ENCODE measurements at places on chromosomes 4 and X. TPM values are rescaled to one million over a fixed set of nuclear protein-coding genes. Genes with fewer than 3 reads are reported as not detected.

DNA sequence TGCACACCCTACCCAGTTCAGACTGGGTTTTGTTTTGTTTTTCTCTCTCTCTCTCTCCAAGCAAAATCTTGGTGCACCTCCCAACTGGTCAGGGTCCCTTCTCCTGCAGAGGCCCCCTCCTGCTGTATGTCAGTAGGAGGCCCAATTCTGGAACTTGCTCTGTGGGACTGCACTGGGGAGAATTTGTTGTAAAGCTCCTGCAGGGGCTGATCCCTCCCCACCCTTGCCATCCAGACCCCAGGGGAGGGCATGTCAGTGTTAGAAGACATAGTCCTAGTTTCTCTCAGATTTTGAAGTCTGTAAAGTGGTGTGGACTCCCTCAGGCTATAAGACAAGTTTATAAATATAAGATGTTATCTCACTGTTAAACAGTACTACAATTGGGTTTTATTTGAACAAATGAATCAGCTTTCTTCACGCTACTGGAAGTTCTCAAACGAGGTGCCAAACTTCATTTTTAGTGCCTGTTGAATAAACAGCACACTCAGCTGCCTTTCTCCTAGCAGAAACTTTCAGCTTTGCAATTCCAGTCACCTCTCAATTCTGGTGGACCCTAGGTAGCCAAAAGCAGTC is 88.6 kb upstream of the FRMPD3 start:
- no peaks in the 10 kb centered on the region for H3K36me3 ChIP-seq
- H3K4me3 ChIP-seq = no peak overlapping the region
- no peaks in the 10 kb centered on the region for H3K4me1 ChIP-seq
- no peaks in the 10 kb centered on the region for H3K27me3 ChIP-seq

TMSB15B gene
- 10.3 TPM for total RNA-seq

SLC26A1 gene
- 0.19 TPM for total RNA-seq

- no peaks in the 10 kb centered on the region for H3K27me3 ChIP-seq
- no peak for DNase-seq
- no peak overlapping the region for H3K4me3 ChIP-seq
- no peak overlapping the region for H3K27ac ChIP-seq
Measured at GRCh38 chr4:78742300-78742699, 33.9 kb upstream of the BMP2K start.

GRCh38 chr4:127049526-127049925 is 583.2 kb upstream of the INTU start:
- H3K36me3 ChIP-seq = no peaks in the 10 kb centered on the region
- no peak overlapping the region for H3K4me3 ChIP-seq
- no peaks in the 10 kb centered on the region for H3K4me1 ChIP-seq

GJB1 gene
- total RNA-seq = not detected

DNA sequence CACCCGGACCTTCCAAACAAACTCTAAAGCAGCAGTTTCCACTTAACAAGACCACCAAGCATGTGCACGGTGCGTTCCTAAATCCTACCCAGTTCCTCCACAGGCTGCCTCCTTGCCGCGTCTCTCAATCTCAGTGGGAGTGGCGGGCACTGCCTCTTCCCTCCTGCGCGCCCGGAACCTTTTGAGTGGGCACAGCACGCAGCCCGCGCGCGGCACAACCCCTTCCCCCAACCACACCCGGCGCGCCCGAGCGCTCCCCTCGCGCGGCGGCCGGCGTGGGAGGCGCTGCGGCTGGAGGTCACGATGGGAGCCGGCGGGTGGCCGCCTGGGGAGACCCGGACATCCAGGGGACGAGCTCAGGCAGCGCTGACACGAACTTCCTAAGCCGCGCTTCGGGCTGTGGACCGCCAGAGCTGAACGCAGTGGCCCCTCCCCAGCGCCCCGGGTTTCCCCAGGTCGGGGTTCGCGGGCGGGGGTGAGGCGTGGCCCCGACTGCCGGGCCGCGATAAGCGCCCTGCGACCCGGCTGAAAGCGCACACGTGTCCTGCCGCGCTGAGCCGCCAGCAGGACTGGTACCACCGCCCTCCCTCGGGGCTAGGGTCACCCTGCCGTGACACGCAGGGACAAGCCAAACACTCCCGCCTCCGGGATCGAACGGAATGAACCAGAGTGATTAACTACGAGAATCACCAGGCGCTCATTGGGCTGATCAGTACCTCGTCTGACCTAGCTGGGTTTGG is at the start of gene ABCG2:
ABCG2 (minus strand) TSS at position 151 of the 740 bp plus-strand sequence. CDS start 18,644 bp downstream, outside the sequence.
- peaks cover 7% of the 10 kb centered on the region for H3K4me1 ChIP-seq
- H3K27me3 ChIP-seq = no peaks in the 10 kb centered on the region
- H3K36me3 ChIP-seq = no peaks in the 10 kb centered on the region
- no peak within 1 kb of the TSS for H3K27ac ChIP-seq
